ENCODE measurements at places on chromosomes 5 and 9. TPM values are rescaled to one million over a fixed set of nuclear protein-coding genes. Genes with fewer than 3 reads are reported as not detected.

The IFNA13 gene
- total RNA-seq = 8.2 TPM

The CTSV gene
- total RNA-seq = 6.7 TPM

The CCDC152 gene
- total RNA-seq = 5.5 TPM

The GKAP1 gene
- total RNA-seq = 12.0 TPM

The MUSK gene
- total RNA-seq = 5.3 TPM

The PITX1 gene
- total RNA-seq = 17.3 TPM

The GPR150 gene
- total RNA-seq = not detected

The FOXI1 gene
- 0.48 TPM for total RNA-seq

- DNase-seq = peak; percentile 70
These were observed 91.9 kb downstream of the MARCHF3 start for GRCh38 chr5:126938466-126938865.

DNA sequence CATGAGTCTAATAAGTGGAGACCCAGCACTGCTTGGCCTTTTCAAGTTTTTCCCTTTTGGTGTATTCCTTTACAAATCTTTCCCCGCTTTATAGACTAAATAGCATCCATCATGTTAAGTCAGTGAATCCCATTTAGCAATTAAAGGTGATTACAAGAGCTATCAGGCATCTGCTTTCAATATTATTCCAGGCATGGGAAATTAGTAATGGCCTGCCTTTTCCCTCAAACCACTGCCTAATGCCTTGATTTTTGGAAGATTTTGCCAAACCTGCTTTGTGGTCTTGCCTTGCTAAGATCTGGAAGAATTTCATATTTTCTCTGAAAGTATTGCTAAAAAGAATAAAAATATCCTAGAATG lies 102.8 kb upstream of the GNA14 start:
- DNase-seq = no peak

GRCh38 chr5:54207566-54207965 lies 102.8 kb downstream of the ARL15 start:
- DNase-seq = no peak

DNA sequence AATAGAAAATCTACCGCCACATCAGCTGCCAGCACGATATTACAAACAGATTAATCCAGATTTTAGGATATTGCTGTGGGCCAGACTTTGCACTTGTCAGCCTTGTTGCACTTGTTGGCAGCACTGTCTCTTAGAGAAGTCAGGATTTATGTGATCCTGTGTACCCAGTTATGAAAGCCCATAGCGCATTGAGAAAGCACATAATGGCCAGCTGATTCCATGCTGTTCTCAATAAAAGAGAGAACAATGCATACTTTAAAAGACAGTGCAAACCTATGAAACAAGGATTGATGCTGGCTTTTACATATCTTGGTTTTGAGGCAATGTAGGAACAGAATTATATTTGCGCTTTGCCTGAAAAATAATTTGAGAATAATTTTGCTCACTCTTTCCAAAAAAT lies 140.8 kb downstream of the CEP120 start:
- DNase-seq = no peak

- DNase-seq = no peak
These were observed 37.8 kb downstream of the DNAJB5 start for GRCh38 chr9:35027374-35027773.

DNA sequence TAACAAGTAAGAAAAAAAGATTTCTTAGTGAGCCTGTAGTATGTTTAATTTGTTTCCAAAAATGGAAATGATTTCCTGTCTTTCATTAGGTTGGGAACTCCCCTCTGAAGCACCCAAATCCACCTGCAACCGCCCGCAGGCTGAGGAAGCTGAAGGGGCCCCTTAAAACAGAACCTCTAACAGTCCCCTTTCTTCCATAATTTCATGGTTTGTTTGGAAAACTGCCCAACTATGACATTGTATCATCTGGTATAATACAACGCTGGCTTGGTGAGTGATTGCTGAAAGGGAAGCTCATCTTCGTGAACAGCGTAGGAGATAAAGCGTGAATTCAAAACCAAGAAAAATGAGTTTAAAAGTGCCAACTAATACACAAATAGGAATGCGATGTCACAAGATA lies 215.5 kb downstream of the FSTL4 start:
- peak; percentile 61 for DNase-seq

- DNase-seq = no peak
These were observed 238.4 kb downstream of the TRPM3 start for GRCh38 chr9:70883056-70883455.

DNA sequence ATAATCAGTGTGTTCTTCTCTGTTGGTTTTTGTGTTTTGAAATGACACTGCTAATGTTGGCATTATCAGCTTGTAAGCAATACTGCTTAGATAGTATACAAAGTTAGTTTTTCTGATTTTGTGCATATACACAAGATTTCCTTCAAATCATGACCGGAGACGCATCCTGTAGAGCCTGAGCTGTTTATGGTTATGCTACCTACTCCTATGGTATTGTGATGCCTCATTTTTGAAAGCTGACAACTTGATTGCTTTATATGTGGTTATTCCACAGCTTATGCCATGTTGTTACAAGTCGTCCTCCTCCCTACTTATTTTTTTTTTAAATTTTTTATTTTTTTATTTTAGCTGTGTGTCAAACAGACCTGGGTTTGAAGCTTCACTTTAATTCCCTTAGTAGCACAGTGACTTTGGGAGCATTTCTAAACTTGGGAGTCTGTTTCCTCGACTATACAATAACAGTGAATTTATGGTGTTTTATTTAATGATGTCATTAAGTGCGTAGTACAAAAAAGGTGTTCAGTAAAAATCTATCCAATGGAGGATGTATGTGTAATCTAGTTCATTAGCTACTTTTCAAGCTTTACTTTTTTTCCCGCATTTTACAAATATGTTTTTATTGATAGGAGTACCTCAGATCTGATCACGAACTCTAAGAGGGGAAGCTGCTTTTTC lies 59.5 kb downstream of the PARP8 start:
- no peak for DNase-seq

- DNase-seq = no peak
These were observed 29.5 kb upstream of the SMAD5 start for GRCh38 chr5:136103118-136103517.

- no peak for DNase-seq
These were observed 4.2 kb upstream of the SEMA4D start for GRCh38 chr9:89502038-89502601.

DNA sequence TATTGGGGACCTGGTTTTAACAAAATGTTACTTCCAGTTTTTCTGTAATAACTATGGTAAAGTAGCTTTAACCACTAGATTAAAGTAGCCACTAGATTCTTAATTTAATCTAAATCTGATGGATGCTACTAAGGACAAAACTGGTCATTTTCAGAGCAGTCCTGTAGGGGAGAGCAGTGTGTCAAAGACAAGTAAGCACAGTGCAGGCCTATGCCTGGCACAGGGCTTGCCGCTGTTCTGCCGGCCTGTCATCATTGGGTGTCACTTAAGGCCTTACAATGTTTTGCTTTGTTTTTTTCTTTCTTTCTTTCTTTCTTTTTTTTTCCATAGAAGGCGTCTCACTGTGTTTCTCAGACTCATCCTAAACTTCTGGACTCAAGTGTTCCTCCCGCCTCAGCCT lies 53.0 kb upstream of the NXNL2 start:
- no peak for DNase-seq

GRCh38 chr5:150349681-150350275 lies 7.7 kb upstream of the TCOF1 start:
- no peak for DNase-seq

- DNase-seq = no peak
These were observed 53.5 kb downstream of the AUH start for GRCh38 chr9:91308191-91308590.

DNA sequence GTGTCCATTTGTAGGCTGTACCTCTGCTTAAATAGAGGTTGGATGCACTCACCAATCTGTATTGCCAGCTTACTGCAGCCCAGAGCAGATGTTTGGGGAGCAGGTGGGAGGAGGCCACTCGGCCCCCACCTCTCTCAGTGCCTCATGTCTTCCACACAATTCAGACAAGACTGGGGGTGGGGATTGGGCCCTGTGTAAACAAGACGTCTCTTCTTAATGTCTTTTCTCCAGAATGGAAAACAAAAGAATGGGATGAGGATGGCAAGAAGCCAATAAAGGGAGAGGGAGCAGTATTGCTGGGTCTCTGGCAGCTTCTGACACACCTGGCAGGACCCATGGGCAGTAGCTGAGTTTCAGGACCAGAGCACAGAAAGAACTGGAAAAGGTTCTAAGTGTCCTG lies 64.9 kb downstream of the SIL1 start:
- DNase-seq = no peak

- DNase-seq = no peak
These were observed 96.5 kb upstream of the ZNF608 start for GRCh38 chr5:124842725-124843595.

DNA sequence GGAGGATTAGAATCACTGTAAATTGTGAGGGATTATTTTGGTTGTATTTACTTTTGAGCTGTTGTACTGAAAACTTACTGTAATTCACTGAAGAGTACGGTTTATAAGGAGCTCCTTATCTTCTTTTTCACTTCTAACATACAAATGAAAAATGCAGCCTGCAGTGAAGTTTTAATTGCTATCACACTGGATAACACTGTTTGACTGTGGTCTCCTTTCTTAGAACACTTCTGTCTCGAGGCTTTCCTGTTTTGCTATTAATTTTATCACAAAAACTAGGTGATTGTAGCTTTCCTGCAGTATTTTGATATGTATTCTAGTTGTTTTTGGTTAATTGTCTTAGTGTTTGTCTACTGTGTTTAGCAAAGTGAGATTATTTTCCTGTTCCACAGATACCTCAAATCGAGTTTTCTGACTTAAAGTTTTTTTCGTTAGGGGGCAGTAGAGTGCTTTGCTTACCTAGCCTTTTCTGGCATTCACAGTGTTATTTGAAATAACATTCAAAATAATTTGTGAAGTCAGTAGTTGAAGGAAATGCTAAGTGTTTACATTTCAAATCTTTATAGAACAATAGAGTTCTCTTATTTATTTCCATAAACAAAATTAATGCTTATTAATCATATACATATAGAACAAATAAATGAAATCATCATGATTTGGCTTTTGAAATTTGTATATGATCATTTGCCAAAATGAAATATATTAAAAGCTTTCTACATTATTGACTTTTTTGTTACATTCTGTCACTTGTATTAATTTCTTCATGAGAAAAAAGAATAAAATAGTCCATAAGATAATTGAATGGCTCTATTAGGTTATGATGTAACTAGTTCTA lies 52.9 kb downstream of the COMMD10 start:
- peak; percentile 75 for DNase-seq

DNA sequence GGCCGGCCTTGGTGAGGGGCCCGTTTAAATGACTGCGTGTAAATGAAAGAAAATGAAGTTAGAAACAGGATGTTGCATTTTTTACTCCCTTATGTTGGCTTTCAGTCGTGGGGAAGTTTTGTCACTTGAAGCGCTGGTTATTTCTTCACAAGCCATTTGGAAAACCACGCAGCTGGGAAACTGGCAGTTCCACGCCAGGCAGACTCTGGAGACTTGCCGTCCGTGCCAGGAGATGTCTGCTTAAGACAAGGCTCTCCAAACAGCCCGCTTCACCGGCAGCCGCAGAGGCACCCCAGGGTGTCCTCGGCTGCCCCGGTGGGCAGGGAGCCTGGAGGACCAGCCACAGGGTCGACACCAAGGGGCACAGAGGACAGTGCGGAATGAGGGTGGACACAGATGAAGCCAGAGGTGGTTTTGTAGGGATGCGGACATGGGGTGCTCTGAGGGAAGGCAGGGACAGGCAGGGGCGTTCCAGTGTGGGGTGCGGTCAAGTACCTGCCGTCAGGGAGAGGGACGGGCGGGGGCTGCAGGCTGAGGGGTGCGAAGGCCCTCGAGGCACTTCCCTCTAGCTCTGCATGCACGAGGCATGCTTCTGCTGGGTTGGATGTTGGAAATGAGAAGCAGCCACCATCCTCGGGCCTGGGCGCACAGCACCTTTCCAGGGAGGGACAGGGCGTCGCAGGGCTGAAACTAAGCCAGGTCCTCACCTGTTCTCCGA lies 11.1 kb upstream of the AJM1 start:
- DNase-seq = no peak

DNA sequence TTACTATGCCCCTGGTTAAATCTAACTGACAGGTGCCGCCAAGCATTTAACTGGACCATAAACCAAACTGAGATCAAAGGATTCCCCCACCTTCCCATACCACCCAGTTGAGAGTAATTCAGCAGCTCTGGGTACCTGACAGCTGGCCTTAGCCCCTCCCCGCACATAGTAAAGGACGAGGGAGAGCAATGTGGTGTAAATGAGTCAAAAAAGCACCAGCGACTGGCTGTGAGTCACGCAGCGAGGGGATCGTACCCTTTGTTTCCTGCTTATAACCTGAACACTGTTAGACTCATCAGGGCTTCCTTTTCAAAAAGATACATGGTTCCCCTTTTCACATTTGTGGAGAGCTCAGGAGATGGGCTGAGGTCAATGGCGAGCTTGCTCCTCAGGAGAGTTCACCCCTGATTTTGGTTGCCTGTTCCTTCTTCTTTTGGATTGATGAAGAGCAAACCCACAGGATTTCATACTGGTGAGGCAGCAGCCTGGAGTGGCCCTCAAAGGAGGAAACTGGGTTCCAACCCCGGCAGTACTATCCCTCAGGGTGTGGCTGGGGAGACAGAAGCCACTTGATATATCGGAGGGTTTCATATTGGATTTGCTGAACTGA lies 71.5 kb downstream of the ANKRD33B start:
- DNase-seq = no peak

DNA sequence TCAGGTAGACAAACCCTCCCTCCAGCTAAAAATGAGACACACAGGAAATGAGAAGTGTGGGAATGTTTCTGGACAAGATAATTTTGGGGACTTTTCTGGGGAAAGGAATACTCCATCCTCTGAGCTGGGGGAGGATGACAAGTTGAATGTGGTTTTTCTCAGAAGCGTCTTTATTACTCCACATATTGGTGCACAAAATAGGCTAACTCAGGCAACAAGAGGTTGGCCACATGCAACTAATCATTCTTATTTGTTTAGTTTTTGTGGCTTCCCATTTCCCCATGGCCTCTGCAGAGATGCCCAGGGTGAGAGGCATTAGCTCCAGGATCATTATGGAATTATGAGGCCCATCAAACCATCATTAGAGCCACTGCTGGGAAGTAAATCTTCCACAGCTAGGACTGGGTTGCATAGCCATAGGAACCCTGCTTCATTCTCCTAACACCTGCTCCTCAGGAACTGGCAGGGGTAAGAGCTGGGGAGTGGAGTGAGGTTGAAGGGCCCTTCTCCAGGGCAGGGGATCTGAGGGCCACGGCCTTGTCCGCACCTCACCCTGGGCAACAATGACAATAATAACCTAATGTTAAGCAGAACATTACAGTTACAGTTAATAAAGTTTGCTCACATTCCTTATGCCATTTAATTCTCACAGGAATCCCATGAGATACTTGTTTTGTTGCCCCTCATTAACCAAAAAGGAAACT lies 9.3 kb upstream of the SIL1 start:
- no peak for DNase-seq

GRCh38 chr5:83563631-83564030 lies 92.1 kb downstream of the VCAN start:
- no peak for DNase-seq
